Activated naive CD8-positive, alpha-beta T cell treated with anti-CD3 and anti-CD28 coated beads for 36 hours (primary cell): ENCODE measurements at places on chromosomes 6 and 20. TPM values are rescaled to one million over a fixed set of nuclear protein-coding genes. Genes with fewer than 3 reads are reported as not detected.

Gene SIRPB1
- 4.3 TPM for total RNA-seq

Gene WDR46
- total RNA-seq, result 105 TPM

Gene FOXA2
- total RNA-seq, result not detected

Gene XKR7
- total RNA-seq, result 0.04 TPM

Gene PROCR
- total RNA-seq, result 4.4 TPM

Gene OXT
- total RNA-seq, result not detected

Gene FOXQ1
- total RNA-seq, result not detected

Gene EFCAB8
- total RNA-seq, result 0.56 TPM

Gene C6orf15
- total RNA-seq, result not detected

Gene CYB5R4
- 30.1 TPM for total RNA-seq

Gene SNAI1
- 0.82 TPM for total RNA-seq

Gene TFB1M
- 54.9 TPM for total RNA-seq

Gene SPDEF
- not detected for total RNA-seq

Gene CTCFL
- not detected for total RNA-seq

Gene KIF25
- not detected for total RNA-seq

Gene SLC44A4
- 0.30 TPM for total RNA-seq

Gene SRMS
- total RNA-seq, result not detected

Gene MCHR2
- total RNA-seq, result not detected

GRCh38 chr6:134822920-134823709 is 126.8 kb downstream of the ALDH8A1 start:
- peak; percentile 12 for DNase-seq
- no peak overlapping the region for H3K4me3 ChIP-seq
- no peak overlapping the region for H3K27ac ChIP-seq
- H3K36me3 ChIP-seq, result no peaks in the 10 kb centered on the region

GRCh38 chr20:59318201-59318790 is 17.9 kb downstream of the EDN3 start:
- no peak overlapping the region for H3K27ac ChIP-seq
- DNase-seq, result no peak
- H3K4me1 ChIP-seq, result no peaks in the 10 kb centered on the region

DNA sequence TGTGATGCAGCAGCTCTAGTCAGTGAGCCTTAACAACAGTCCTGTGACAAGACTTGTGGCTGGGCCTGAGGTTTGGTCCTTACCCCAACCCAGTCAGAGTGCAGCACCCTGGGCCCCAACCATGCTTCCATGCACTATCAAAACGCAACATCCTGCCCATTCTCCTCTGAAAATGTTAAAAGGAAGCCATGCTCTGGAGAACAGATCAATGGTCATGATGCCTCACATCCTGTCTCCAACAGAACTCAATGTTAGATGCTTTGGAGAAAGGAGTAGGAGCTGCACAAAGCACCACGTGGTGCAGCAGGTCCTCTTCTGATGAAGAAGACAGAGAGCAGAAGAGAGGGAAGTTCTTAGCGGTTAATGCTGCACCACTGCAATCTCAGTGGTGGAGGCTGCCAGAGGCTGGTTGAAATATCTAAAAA is 41.9 kb downstream of the TRAM2 start:
- peaks cover 34% of the 10 kb centered on the region for H3K4me1 ChIP-seq
- H3K27ac ChIP-seq, result no peak overlapping the region
- no peak overlapping the region for H3K4me3 ChIP-seq
- DNase-seq, result peak; percentile 54

DNA sequence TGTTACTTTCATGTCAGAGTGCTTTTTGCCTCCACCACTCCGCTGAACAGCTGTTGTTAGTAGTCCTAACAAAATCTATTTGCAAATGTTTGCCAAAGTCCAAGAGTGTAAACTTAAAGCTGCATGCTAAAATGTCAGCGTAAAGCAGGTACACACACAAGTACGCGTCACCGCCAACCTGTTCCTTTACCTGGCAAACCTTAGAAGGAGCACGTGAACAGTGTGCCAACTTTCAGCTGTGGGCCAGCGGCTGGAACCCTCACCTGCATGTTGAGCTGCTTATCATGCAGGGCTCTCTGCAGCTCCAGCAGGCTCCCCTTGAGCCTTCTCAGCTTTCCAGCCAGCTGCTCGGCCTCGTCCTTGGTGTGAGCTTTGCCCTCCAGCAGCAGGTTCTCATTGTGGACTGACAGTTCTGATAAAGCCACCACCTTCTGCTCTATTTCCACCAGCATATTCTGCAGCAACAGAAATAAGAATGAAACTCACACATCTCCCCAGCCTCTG is 359.3 kb downstream of the SYNE1 start:
- H3K4me1 ChIP-seq, result no peaks in the 10 kb centered on the region
- H3K4me3 ChIP-seq, result no peak overlapping the region
- H3K27me3 ChIP-seq, result no peaks in the 10 kb centered on the region
- no peak overlapping the region for H3K27ac ChIP-seq

GRCh38 chr6:73696966-73697655 is 1.1 kb downstream of the CD109 start:
- peak overlapping the region; percentile 91 for H3K27ac ChIP-seq
- peaks cover 29% of the 10 kb centered on the region for H3K4me1 ChIP-seq
- peaks cover 32% of the 10 kb centered on the region for H3K36me3 ChIP-seq
- no peak for DNase-seq

- peaks cover 6% of the 10 kb centered on the region for H3K36me3 ChIP-seq
- H3K27me3 ChIP-seq, result peaks cover 57% of the 10 kb centered on the region
- DNase-seq, result peak; percentile 81
- peaks cover 16% of the 10 kb centered on the region for H3K4me1 ChIP-seq
Observed at GRCh38 chr20:63009988-63010769, 3.4 kb upstream of the BHLHE23 start.

DNA sequence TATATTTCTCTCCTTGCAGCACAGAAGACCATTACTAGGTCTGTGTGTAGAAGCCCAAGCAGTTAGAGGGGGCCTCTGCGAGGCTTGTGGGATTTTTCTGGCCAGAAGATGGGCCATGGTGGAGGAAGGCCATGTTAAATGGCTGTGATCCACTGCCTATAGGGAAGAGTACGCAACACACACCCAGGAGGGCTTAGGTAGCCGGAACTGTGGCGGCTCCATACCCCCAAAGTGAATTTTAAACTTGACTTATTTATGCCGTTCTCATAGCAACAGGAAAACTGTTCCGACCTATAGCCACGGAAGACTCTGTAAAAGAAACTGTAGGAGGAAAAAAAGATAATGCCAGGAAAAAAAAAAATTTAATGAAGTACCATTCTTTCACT is 69.5 kb downstream of the SLX4IP start:
- no peak for DNase-seq
- no peak overlapping the region for H3K4me3 ChIP-seq
- H3K27ac ChIP-seq, result no peak overlapping the region
- peaks cover 23% of the 10 kb centered on the region for H3K4me1 ChIP-seq

- no peaks in the 10 kb centered on the region for H3K4me1 ChIP-seq
- H3K36me3 ChIP-seq, result peaks cover 7% of the 10 kb centered on the region
- H3K27me3 ChIP-seq, result no peaks in the 10 kb centered on the region
- no peak for DNase-seq
Observed at GRCh38 chr20:47656318-47656717, 129.0 kb downstream of the SULF2 start.

DNA sequence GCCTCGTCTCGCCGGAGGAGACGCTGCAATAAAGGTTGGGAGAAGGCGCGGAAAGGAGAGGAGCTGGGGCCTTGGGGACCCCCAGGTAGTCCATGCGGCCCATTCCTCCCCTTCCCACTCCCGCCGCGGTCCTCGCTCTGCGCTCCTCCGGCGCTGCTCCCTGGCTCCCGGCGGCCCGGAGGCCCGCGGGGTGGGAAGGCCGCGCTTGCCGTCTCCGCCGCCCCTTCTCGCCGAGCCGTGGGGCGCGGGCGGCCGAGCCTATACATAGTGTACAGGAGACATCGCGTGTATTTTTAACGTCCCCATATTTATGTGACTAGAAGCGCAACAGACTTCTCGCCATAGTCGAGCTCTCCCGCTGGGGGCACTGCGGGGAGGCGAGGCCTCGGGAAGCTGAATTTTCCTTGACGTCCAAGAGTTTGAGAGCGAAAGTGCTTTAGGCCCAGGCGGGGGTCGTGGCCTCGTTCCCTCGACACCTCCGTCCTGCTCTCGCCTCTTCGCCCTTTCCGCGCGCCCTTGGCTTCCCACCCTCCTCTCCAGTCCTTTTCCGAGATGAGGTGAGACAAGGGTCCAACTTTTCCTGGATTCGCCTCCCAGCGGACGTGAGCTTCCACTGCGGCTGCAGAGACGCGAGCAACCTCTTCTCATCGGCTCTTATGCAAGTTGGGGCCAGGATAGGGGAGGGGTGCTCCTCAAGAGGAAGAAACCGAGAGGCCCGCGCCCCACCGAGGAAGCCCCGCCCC is 29.0 kb downstream of the SLC12A5 start:
- H3K4me3 ChIP-seq, result no peak overlapping the region
- H3K36me3 ChIP-seq, result peaks cover 39% of the 10 kb centered on the region
- no peak for DNase-seq
- peaks cover 33% of the 10 kb centered on the region for H3K4me1 ChIP-seq

- no peak overlapping the region for H3K27ac ChIP-seq
- H3K27me3 ChIP-seq, result no peaks in the 10 kb centered on the region
- H3K4me1 ChIP-seq, result peaks cover 24% of the 10 kb centered on the region
- no peaks in the 10 kb centered on the region for H3K36me3 ChIP-seq
- DNase-seq, result no peak
- H3K4me3 ChIP-seq, result no peak overlapping the region
Observed at GRCh38 chr6:107673076-107673494, 151.0 kb downstream of the SCML4 start.

DNA sequence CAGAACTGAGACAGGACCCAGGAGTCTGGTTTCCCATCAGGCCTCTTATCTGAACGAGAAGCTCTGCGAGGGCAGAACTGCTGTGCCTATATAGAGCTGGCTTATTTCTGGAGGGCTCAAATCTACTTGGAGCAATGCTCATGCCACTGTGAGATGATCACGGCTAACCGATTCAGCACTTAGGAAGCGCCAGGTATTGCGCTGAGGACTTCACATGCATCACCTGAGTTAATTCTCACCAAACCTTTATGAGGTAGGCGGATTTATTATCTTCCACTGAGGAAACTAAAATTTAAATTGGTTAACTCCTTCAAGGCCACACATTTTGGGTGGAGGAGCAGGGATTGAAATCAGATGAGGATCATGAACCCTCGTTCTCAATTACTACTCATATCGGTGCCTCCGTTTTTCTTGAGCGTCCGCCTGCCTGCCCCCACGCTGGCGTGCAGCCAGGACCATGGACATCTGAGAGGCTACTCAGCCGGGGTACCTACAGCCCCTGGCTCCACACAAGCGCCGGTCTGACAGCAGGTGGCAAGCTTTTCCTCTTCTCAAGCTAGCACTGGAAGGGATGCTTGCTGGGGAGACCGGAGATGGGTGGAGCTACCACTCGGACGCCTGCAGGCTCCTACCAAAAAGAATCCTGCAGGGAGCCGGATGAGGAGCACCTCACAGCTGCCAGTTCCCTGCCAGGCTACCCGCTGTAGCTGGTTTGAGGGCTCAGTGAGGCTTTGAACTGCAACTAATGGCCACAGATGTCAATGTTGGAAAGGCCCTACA is 1.0 kb upstream of the PCIF1 start:
- H3K27ac ChIP-seq, result peak overlapping the region; percentile 99
- no peaks in the 10 kb centered on the region for H3K27me3 ChIP-seq
- peaks cover 10% of the 10 kb centered on the region for H3K36me3 ChIP-seq
- H3K4me1 ChIP-seq, result peaks cover 21% of the 10 kb centered on the region
- H3K4me3 ChIP-seq, result peak overlapping the region; percentile 96
- peak; percentile 65 for DNase-seq

DNA sequence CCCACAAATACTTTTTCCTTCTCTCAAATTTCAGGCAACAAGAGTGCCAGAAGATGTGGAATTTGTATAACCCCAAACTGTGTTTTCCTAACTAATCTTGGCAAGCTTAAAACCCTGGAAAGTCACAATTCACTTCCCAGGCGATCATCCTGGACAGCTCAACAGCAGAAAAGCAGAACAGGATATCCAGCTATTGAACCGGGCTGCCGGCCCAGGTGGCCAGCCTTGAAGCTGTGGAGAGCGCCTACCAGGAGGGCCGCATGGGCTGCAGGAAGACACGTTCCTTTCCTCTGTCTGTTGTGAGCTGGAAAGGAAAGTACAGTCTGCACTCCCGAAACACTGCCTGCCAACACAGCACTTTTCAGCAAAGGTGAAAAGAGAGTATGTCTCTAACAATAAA is 719.7 kb upstream of the MARCKS start:
- no peak for DNase-seq
- no peak overlapping the region for H3K27ac ChIP-seq
- H3K4me1 ChIP-seq, result no peaks in the 10 kb centered on the region
- H3K4me3 ChIP-seq, result no peak overlapping the region
- no peaks in the 10 kb centered on the region for H3K36me3 ChIP-seq
- H3K27me3 ChIP-seq, result no peaks in the 10 kb centered on the region

GRCh38 chr6:33126101-33126714 is 50.4 kb downstream of the HLA-DPB1 start:
- H3K4me3 ChIP-seq, result no peak overlapping the region
- peak; percentile 46 for DNase-seq
- H3K27ac ChIP-seq, result no peak overlapping the region
- H3K36me3 ChIP-seq, result no peaks in the 10 kb centered on the region
- no peaks in the 10 kb centered on the region for H3K27me3 ChIP-seq
- no peaks in the 10 kb centered on the region for H3K4me1 ChIP-seq

DNA sequence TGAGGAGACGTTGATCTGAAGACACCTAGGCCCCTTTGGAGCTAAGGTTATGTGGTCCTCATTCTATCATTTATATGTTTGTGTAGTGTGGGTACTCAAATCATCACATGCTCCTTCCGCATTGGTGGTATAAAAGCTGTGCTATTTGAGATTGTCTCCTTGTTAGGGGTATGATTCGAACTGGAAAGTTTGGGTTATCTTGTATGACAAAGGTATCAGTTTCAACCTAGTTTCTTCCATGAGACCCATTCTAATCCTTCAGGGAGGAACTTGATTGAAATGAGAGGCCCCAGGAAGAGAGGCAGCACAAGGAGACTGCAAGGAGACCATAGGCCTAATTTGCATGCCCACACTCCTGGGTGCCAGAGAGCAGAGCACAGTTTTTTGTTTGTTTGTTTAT is 104.2 kb upstream of the TIAM2 start:
- DNase-seq, result no peak
- peaks cover 7% of the 10 kb centered on the region for H3K36me3 ChIP-seq
- H3K27ac ChIP-seq, result no peak overlapping the region
- no peaks in the 10 kb centered on the region for H3K27me3 ChIP-seq
- no peak overlapping the region for H3K4me3 ChIP-seq

- no peaks in the 10 kb centered on the region for H3K36me3 ChIP-seq
- no peaks in the 10 kb centered on the region for H3K4me1 ChIP-seq
- DNase-seq, result no peak
- no peak overlapping the region for H3K27ac ChIP-seq
- H3K4me3 ChIP-seq, result no peak overlapping the region
Observed at GRCh38 chr20:37593710-37594109, 66.0 kb upstream of the BLCAP start.

- peaks cover 11% of the 10 kb centered on the region for H3K27me3 ChIP-seq
- no peaks in the 10 kb centered on the region for H3K4me1 ChIP-seq
- no peak for DNase-seq
- no peaks in the 10 kb centered on the region for H3K36me3 ChIP-seq
- H3K4me3 ChIP-seq, result no peak overlapping the region
Observed at GRCh38 chr20:63087872-63088680, 81.3 kb upstream of the BHLHE23 start.

GRCh38 chr6:72704979-72705378 is 83.1 kb downstream of the KCNQ5 start:
- peaks cover 3% of the 10 kb centered on the region for H3K4me1 ChIP-seq
- no peaks in the 10 kb centered on the region for H3K27me3 ChIP-seq
- DNase-seq, result no peak
- no peak overlapping the region for H3K27ac ChIP-seq
